Left cardiac atrium (tissue), 4 donors: ENCODE measurements at places on chromosomes 1 and 21. TPM values are rescaled to one million over a fixed set of nuclear protein-coding genes. Genes with fewer than 3 reads are reported as not detected.

DNA sequence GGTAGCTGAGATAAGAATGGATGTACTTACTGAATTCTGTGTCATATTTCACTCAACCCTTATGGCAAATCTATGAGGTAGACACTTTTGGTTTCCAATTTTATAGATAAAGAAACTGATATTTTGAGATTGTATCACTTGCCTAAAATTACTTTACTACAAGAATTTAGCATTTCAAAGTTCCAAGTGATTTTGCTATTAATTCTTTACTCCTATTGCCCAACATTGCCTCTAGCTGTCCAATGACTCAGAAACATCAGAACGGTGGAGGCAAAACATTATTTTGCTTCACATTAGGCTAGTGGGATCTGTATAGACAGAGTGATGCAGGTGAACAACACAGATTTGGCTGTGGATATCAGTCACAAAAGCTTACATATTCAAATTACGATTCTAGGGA, 747.2 kb upstream of the NEGR1 start:
- DNase-seq, result no peak

GRCh38 chr1:158274797-158275196, 14.9 kb upstream of the CD1C start:
- DNase-seq, result no peak

DNA sequence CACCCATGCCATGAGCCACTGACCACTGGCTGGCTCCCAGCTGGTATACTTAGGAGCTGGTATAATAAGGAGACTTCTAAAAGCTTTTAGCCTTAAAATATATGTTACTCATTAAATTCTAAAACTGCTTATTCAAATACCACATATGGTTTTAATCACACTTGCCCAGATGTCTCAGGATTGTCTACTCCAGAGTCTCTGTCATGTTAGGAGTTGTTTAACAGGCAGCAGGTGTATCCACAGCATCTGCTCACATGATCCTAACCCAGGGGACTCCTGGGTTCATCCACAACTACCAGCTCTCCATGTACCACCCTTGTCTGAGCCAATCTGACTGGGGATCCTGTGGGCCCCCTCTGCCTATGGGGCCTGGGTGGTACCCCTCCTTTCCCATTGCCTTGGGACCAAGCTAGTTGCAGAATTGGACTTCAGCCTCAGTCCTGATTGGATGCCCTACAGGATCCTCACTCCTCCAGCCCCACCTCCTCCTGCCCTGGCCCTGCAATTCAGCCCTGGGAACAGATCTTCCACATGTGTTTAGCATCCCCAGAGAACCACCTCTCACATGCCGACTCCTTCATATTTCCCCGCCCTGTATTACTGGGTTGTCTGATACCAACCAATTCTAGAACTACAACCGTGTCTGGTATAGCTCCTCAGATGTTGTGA, 61.3 kb downstream of the BCAR3 start:
- DNase-seq, result no peak

- DNase-seq, result no peak
Measured at GRCh38 chr1:228765168-228765946, 30.1 kb downstream of the RHOU start.

Gene CXADR
- 9.8 TPM for total RNA-seq

GRCh38 chr1:156868341-156868740, 7.7 kb downstream of the NTRK1 start:
- DNase-seq, result no peak

Gene OR10J1
- total RNA-seq, result not detected

GRCh38 chr1:97245682-97246081, 524.1 kb downstream of the PTBP2 start:
- DNase-seq, result no peak

- DNase-seq, result peak; percentile 74
Measured at GRCh38 chr1:21537511-21537931, 28.3 kb downstream of the ALPL start.

DNA sequence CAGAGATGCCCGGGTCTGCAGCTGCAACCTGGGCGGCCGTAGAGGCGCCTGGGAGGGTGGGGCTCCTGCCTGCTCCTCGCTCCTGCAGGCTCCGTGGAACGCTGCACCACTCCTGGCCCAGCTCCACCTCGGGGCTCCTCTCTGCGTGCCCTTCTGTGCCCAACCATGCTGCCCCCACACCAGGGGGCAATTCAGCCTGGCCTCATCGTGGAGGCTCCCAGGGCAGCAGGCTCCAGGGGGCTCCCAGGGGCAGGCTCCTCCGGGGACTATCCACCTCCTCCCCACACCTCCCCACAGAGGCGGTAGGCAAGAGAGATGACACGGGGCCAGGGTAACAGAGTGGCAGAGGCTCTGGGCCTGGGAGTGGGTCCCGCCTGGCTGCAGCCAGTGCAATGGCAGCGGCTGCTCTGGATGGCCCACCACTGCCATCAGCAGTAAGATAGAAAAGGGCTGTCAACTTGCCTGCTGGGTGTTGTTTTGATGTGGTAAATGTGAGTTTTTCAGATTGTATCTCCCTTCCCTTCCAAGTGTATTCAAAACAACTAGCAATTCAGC, 22.4 kb upstream of the LRRC8C start:
- no peak for DNase-seq

DNA sequence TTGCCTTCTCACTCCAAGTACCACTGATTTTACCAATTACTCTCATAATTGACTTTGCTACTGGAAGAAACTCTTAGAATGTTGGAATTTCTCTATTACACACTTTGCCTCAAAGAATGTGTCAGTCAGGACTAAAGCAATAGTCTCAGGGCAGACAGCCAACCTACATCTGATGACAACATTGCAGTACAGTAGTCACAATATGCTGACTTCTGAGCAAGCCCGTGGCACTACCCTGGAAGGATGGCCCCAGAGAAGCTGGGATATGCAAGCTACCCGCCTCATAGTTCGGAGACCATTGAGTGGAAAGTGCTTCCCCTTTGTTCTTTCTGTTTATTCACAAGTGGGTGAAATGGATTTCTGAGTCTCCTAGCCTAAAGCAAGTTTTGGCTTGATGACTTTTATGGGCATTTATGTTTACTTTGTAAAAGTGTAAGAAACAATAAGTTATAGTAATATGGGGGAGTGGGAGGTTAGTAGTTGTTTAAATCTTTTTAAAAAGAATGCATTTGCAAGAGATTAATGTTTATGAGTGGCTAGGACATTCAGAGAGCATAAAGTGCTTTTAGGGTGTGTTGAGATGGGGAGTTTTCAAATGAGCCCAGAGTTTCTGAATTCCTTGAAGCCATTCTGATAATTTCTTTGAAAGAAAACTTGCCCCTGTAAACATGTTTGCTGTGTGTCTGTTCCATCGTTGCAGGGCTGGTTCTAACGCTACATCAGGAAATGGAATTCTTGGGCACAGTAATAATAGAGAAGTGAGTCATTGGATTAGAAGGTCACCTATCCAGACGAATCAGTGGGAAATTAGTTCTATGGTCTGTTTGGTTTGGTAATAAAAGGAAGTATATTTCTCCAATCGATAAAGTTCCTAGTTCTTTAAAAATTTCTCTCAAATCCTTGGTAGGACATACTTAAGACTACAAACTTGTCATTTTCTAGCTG, 63.8 kb downstream of the LMO4 start:
- no peak for DNase-seq

DNA sequence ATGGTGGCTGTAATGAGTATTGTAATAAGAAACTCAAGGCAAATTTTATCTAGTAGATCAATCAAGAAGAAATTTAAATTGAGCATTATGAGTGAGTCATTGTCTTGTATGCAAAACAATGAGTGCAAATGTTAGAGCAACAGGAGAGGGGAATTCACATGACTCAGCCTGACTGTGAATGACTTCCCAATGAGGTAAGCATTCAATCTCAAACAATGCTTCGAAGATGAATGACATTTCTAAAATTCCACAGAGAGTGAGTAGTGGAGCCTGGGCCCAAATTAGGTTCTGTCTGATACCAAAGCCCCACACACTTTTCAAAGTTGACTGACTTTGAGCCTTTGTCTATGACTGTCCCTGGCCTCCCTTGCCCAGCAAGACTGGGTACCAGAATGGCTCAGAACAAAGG, 738.0 kb downstream of the PTPRU start:
- DNase-seq, result no peak

Gene SLC22A15
- 8.3 TPM for total RNA-seq

Gene MRAP
- total RNA-seq, result 15.0 TPM

DNA sequence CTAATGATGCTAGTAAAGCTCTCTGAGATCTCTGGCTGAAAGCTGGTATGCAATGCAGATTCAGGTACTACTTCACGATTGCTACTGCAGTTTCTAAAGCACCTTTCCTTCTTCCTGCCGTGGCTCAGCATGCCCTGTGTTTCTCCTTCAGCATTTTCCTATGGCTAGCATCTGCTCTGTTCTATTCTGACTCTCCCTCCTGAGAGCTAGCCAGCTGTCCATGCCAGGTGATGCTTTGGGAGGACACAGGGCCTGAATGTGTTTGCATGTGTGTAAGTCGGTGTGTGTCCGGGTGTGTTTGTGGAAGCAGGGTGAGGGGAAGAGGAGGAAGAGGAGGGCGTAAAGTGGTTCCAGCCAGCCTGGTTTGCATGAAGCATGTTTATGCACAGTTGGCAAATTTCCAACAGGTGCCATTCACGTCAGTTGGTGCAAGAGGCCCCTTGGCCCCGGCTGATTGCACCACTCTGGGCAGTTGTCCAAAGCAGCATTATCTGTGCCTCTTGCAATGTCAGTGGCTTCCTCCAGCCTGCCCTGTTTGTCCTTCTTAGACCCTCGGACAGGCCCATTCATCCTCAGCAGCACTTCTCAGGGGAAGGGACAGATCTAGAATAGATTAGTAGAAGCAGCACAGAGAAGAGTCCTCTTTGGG, 433.3 kb downstream of the DISC1 start:
- DNase-seq, result no peak

Gene NUDT17
- total RNA-seq, result 3.6 TPM

Gene CLCA4
- not detected for total RNA-seq

Gene RAP1GAP
- total RNA-seq, result 10.5 TPM

Gene MIXL1
- total RNA-seq, result not detected

GRCh38 chr1:90134175-90134955, 139.5 kb downstream of the ZNF326 start:
- DNase-seq, result no peak
